ENCODE measurements at places on chromosomes 1 and 21.

DNA sequence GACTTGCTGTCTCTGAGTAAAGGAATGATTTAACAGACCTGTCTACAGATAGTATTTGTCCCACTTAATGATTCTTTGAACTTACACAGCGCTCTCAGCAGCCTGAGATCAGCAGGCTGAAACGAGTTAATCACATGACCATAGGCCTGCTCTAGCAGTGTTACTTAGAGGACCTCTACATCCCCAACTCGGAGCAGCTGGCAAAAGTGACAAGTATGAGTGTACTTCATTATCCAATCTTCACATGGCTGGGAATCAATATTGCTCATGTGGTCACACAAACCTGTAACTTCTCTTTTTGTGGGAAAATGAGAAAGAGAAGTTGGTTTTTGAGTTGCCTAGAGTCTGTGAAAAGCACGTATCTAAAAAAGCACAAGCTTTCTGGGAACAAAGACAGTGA, 11.4 kb upstream of the ATP13A2 start:
- no peak for DNase-seq

- DNase-seq = peak; percentile 39
These were observed 251.9 kb downstream of the DPYD start for GRCh38 chr1:97668945-97669344.

GRCh38 chr1:147800804-147801203, 40.4 kb upstream of the GJA5 start:
- peak; percentile 53 for DNase-seq

DNA sequence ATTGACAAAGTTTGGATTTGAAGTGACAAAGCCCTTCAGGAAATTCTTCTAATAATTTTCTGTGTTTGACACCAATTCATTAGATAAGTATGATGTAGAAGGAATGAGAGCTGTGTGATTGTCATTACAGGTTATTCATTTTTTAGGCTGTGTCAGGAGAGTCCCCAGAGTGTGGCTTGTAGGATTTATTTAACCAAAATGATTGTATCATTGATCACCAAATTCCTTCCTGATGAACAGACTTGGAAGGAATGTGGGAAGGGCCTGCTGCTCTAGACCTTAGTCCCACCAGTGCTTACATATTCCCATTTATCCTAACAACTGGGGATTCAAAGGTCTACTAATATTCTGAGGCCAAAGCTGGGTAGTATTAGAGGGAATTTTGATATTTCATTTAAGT, 383.3 kb upstream of the KAZN start:
- no peak for DNase-seq

DNA sequence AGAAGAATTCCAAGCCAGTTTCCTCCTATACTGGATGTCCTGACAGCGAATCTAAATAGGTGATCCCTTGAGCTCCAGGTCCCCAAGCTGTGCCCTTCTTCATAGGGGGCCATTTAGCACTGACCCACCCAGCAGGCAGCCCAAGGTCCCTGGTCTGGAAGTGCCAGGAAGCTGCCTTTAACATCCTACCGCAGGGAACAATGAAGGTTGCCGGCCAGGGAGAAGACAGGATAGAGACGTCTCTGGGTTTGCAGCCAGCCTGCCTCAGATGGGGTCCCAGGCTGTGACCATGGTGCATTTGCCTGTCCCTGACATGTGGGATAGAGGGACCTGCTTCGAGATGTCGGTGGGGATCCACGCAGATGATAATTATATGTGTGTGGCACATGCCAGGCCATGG, 2.7 kb upstream of the RIPK4 start:
- DNase-seq = no peak

GRCh38 chr1:21961799-21962198, 15.0 kb upstream of the CELA3B start:
- DNase-seq = no peak

GRCh38 chr1:118993700-118994026, 5.5 kb upstream of the TBX15 start:
- no peak for DNase-seq

DNA sequence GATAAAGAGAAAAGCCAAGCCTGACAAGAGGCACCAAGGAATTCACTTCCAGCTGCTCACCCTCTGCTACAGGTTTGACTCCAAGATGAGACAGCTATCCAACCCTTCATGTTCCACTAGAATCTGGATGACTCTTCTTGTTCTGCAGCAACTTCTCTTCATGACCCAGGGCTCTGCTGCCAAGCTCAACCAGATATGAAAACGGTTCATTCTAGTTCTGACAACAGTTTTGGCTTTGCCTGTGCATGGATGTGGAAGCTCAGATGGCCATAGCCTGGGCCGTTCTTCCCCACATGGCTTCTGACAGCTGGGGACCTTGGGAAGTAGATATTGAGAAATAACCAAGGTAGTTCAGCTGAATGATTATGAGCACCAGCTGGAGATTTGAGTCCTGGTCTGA, 13.7 kb downstream of the PI4KB start:
- no peak for DNase-seq
